Upper lobe of right lung (tissue), 1 donor: ENCODE measurements at places on chromosomes 3 and 15. TPM values are rescaled to one million over a fixed set of nuclear protein-coding genes. Genes with fewer than 3 reads are reported as not detected.
A peak's percentile ranks its signal among the peaks of the same experiment; 100 is the strongest.

Gene BLOC1S6
- total RNA-seq = 40.9 TPM

Gene ADCY5
- total RNA-seq = 4.0 TPM

Gene BNC1
- 3.1 TPM for total RNA-seq

Gene TF
- total RNA-seq = 1.3 TPM

Gene CD276
- 60.8 TPM for total RNA-seq

Gene MESP2
- total RNA-seq = not detected

Gene BCHE
- total RNA-seq = 6.8 TPM

Gene CCR9
- total RNA-seq = not detected

Gene IL17RC
- total RNA-seq = 26.9 TPM

Gene AGBL1
- total RNA-seq = 6.5 TPM

Gene DGKG
- 4.7 TPM for total RNA-seq

GRCh38 chr3:194781617-194782016 is 95.9 kb downstream of the FAM43A start:
- no peak overlapping the region for H3K4me3 ChIP-seq
- no peaks in the 10 kb centered on the region for H3K36me3 ChIP-seq
- H3K27me3 ChIP-seq = no peaks in the 10 kb centered on the region
- no peak overlapping the region for H3K27ac ChIP-seq
- no peak for DNase-seq
- H3K4me1 ChIP-seq = no peaks in the 10 kb centered on the region

GRCh38 chr3:138394156-138394555 is 40.3 kb upstream of the ESYT3 start:
- H3K4me1 ChIP-seq = no peaks in the 10 kb centered on the region
- no peak for DNase-seq
- no peak overlapping the region for H3K27ac ChIP-seq
- no peaks in the 10 kb centered on the region for H3K27me3 ChIP-seq

GRCh38 chr3:192129586-192129985 is 597.8 kb downstream of the FGF12 start:
- H3K4me3 ChIP-seq = no peak overlapping the region
- no peaks in the 10 kb centered on the region for H3K27me3 ChIP-seq
- DNase-seq = no peak
- H3K27ac ChIP-seq = no peak overlapping the region
- no peaks in the 10 kb centered on the region for H3K36me3 ChIP-seq
- no peaks in the 10 kb centered on the region for H3K4me1 ChIP-seq

GRCh38 chr3:154728285-154728684 is 298.3 kb upstream of the GPR149 start:
- H3K4me3 ChIP-seq = no peak overlapping the region
- no peak for DNase-seq
- no peaks in the 10 kb centered on the region for H3K4me1 ChIP-seq
- no peaks in the 10 kb centered on the region for H3K36me3 ChIP-seq
- no peaks in the 10 kb centered on the region for H3K27me3 ChIP-seq

DNA sequence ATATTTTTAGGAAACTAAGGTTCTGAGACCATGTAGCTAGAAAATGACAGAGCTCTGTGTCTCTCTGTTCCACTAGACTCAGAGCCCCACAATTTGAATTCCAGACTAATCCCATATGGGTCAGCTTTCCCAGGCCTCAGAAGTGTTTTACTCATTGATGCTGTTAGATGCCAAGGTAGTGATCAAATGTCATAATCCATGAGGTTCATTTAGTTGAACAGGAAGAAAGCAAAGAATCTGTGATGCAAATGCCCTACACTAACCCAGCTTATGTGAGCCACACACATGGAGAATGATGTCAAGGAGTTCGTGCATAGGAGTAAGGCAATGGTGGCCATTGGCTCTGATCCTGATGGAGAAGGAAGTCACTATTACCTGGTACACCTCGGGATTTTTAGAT is 363.4 kb upstream of the RARB start:
- no peak for DNase-seq
- no peaks in the 10 kb centered on the region for H3K36me3 ChIP-seq
- H3K4me3 ChIP-seq = no peak overlapping the region
- no peaks in the 10 kb centered on the region for H3K27me3 ChIP-seq

DNA sequence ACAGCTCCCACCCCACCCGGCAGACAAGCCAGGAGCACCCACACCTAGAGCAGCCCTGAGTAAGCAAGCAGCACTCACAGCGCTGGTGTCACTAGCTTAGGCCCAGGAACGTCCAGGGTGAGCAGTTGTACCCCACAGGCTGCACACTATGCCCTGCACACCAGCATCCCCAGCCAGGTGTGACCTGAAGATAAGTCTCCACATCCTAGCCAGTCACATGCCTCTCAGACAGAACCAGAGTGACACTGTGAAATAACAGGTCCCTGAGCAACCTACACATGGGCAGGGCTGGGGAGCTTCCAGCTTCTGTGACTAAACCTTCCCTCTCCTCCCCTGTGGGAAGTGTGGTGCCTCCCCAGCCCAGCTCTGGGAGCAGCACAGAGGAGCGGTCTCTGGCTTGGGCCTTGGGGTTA is 253.6 kb downstream of the UACA start:
- H3K27ac ChIP-seq = no peak overlapping the region
- no peaks in the 10 kb centered on the region for H3K27me3 ChIP-seq
- H3K4me1 ChIP-seq = peaks cover 10% of the 10 kb centered on the region
- H3K4me3 ChIP-seq = no peak overlapping the region
- DNase-seq = no peak
- H3K36me3 ChIP-seq = no peaks in the 10 kb centered on the region

DNA sequence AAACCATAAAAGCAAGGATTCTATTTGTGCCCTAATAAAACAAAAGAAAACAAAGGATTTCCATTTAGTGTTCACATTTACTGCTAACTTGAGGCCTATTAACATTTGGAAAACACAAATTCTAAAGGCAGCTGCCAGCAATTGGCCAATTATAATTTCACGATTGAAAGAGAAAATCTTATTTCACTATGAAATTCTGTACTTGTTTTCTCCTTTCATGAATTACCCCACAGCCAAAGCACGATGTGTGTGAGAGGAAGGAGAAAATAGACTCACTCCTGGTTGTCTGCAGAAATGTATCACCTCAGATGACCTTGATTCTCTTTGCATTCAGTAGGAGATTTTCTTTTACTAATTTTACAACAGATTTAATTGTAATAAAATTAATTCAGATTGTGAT is 242.8 kb upstream of the GBE1 start:
- H3K36me3 ChIP-seq = no peaks in the 10 kb centered on the region
- no peak overlapping the region for H3K4me3 ChIP-seq
- no peaks in the 10 kb centered on the region for H3K27me3 ChIP-seq
- H3K4me1 ChIP-seq = no peaks in the 10 kb centered on the region
- DNase-seq = no peak
- H3K27ac ChIP-seq = no peak overlapping the region

DNA sequence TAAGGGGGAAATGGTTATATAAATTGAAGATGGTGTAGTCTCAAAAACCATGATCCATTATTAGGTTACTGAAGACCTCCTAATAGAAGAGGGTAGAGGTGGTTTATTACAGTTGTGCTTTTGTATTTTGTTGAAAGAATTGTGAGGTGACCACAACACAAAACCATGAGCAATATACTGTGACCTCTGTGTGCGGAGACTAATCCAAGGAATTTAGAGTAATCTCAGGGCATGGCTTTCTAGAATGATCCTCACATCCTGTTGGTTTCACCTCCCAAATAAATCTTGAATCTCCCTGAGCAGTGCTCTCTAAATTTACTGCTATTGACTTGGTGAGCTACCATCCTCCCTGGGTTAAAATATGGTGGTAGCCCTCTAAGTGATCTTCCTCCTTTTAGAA is 52.3 kb downstream of the PTPRG start:
- peaks cover 15% of the 10 kb centered on the region for H3K4me1 ChIP-seq
- no peak overlapping the region for H3K4me3 ChIP-seq
- no peaks in the 10 kb centered on the region for H3K36me3 ChIP-seq
- no peak overlapping the region for H3K27ac ChIP-seq
- no peaks in the 10 kb centered on the region for H3K27me3 ChIP-seq
- DNase-seq = no peak

- H3K36me3 ChIP-seq = no peaks in the 10 kb centered on the region
- H3K27ac ChIP-seq = no peak overlapping the region
- H3K4me1 ChIP-seq = no peaks in the 10 kb centered on the region
- no peaks in the 10 kb centered on the region for H3K27me3 ChIP-seq
- H3K4me3 ChIP-seq = no peak overlapping the region
- DNase-seq = no peak
Observed at GRCh38 chr3:184748219-184749135, 36.6 kb upstream of the MAGEF1 start.

DNA sequence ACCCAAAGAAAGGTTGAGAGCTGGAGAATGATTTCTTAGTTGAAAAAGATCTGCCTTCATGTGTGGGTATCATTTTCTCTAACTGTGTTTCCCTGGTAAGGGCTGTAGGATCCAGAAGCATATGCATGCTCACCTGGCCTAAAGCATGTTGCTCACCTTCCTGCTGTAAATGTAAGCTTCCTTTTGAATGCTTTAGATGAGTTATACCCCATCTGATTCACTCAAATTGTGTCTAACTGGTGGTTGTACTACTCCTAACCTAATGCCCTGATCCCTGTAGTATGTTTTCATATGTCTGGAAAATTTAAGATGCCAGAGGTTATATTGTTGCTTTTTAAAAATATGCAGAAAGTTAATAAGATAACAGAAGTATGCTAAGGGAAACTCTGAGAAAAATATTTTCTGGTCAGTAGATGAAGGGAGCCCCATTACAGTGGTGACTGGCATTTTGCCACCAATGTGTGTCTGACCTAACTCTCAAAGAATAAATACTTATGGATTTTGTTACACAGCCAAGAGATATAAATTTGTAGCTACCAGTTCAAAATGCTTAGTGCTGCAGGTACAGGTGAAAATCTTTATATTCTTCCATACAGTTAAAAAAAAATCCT is 7.7 kb downstream of the FILIP1L start:
- H3K27me3 ChIP-seq = no peaks in the 10 kb centered on the region
- H3K4me3 ChIP-seq = no peak overlapping the region
- DNase-seq = no peak
- no peaks in the 10 kb centered on the region for H3K36me3 ChIP-seq

DNA sequence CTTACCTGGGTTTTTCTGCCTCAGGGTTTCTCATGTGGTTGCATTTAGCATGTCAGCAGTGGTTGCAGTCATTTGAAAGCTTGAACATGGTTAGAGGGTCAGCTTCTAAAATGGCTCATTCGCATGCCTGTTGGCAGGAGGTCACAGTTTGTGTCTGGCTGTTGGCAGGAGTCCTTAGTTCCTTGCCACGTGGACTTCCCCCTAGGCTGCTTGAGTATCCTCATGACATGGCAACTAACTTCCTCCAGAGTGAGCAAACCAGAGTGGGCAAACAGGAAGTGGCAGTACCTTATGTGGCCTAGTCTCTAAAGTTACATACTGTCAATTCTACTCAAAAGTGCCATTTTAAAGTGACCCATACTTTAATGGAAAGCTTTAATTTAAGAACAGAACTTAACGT is 3.4 kb upstream of the UNC13C start:
- H3K36me3 ChIP-seq = no peaks in the 10 kb centered on the region
- DNase-seq = no peak
- H3K4me3 ChIP-seq = no peak overlapping the region
- no peak overlapping the region for H3K27ac ChIP-seq
- peaks cover 4% of the 10 kb centered on the region for H3K4me1 ChIP-seq

- H3K4me1 ChIP-seq = no peaks in the 10 kb centered on the region
- no peak overlapping the region for H3K4me3 ChIP-seq
- H3K27me3 ChIP-seq = no peaks in the 10 kb centered on the region
- H3K36me3 ChIP-seq = no peaks in the 10 kb centered on the region
Observed at GRCh38 chr3:150936693-150937092, 31.5 kb upstream of the MINDY4B start.

- no peak overlapping the region for H3K27ac ChIP-seq
- no peaks in the 10 kb centered on the region for H3K4me1 ChIP-seq
- H3K36me3 ChIP-seq = no peaks in the 10 kb centered on the region
- no peaks in the 10 kb centered on the region for H3K27me3 ChIP-seq
Observed at GRCh38 chr3:128825117-128825725, 54.2 kb upstream of the ACAD9 start.

DNA sequence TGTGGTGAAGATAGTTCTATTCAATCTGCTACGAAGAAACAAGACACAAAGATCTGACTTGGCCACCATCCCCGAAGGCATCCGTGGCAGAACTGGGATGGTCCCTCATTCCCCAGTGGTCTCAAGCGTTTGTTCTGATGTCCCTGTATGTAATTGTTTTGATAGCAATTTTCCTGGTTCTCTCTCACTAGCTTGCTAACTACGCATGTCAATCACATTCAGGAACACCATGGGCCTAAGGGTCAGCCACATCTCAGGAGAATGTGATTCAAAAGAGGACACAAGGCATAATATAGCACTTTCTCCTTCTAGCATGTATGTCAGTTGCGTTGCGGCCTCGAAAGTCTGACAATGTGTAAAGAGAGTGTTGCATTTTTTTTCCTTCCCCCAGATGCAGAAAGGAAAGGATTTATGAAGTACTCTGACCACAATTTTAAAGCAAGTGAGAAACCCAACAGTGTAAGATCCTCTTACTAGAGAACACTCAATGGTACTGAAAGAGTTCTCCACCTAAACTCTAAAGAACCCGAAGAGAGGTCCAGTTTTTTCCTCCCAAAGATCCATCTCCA is 32.0 kb upstream of the TCF12 start:
- peaks cover 22% of the 10 kb centered on the region for H3K4me1 ChIP-seq
- no peak for DNase-seq
- peak overlapping the region; percentile 97 for H3K27ac ChIP-seq
- H3K4me3 ChIP-seq = peak overlapping the region; percentile 77
- no peaks in the 10 kb centered on the region for H3K36me3 ChIP-seq

- H3K36me3 ChIP-seq = no peaks in the 10 kb centered on the region
- no peak overlapping the region for H3K4me3 ChIP-seq
- H3K27me3 ChIP-seq = no peaks in the 10 kb centered on the region
Observed at GRCh38 chr3:121126707-121127035, 218.7 kb downstream of the STXBP5L start.

DNA sequence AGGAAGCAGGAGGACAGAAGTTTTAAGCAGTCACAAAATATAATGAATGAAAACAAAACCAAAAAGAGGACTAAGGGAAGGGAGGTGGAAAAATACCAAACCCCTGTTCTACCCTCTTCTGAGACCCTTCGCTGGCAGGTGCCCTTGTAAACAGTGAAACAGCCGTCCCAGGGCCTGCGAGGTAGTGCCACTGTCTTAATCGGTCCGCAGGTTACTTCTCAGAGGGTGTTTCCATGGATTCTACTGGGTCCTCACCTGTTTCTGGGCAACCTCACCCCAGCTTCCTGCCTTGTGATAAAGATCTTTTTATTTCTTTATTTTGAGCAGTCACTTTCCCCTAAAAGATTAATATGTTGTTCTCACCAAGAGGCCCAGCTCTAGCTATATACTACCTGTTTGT is 65.3 kb downstream of the SLC30A4 start:
- peak overlapping the region; percentile 55 for H3K4me3 ChIP-seq
- peak overlapping the region; percentile 75 for H3K27ac ChIP-seq
- H3K27me3 ChIP-seq = no peaks in the 10 kb centered on the region
- H3K4me1 ChIP-seq = peaks cover 31% of the 10 kb centered on the region

DNA sequence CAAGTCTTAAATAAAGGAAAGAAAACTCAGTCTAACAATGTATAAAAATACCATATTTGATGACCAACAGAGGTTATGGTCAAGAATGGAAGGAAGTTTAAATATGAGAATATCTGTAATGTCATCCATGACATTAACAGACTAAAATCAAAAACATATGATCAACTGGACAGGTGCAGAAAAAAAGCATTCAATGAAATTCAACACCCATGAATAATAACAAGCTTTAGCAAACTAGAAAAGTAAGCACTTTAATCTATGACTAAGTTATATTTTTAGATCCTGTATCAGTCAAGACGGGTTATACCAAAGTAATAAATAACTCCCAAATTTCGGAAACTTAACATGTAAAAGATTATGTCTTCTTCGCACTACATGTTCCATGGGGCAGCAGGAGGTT is 61.8 kb downstream of the CFAP20DC start:
- H3K27ac ChIP-seq = no peak overlapping the region
- H3K36me3 ChIP-seq = no peaks in the 10 kb centered on the region
- no peaks in the 10 kb centered on the region for H3K27me3 ChIP-seq
- H3K4me3 ChIP-seq = no peak overlapping the region

GRCh38 chr3:19931767-19932188 is 2.2 kb downstream of the EFHB start:
- H3K4me1 ChIP-seq = no peaks in the 10 kb centered on the region
- no peaks in the 10 kb centered on the region for H3K36me3 ChIP-seq
- no peak for DNase-seq
